Muscle of leg (tissue), 16 donors: ENCODE measurements at places on chromosomes 1 and 21. TPM values are rescaled to one million over a fixed set of nuclear protein-coding genes. Genes with fewer than 3 reads are reported as not detected.

Gene CSMD2
- 0.27 TPM for total RNA-seq

Gene RIPK4
- total RNA-seq, result 0.22 TPM

Gene CCDC27
- not detected for total RNA-seq

Gene TFF2
- not detected for total RNA-seq

DNA sequence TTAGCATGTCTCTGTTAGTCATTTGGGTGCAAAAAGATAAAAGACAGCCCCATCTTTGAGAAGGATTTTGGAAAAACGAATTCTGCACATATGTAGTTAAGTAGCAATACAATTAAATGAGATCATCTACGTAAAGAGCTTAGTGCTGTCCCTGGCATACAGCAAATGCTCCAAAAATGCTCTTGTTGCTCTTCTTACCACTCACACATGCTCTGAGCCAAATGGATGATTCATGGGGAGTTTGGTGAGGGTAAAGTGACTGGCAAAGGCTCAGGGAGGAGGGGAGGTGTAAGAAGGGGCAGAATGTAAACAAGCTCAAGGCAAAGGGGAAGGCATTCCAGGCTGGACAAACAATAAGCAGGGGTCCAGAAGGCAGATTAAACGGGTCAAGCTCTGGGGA is 191.9 kb downstream of the AK5 start:
- DNase-seq, result peak; percentile 8

DNA sequence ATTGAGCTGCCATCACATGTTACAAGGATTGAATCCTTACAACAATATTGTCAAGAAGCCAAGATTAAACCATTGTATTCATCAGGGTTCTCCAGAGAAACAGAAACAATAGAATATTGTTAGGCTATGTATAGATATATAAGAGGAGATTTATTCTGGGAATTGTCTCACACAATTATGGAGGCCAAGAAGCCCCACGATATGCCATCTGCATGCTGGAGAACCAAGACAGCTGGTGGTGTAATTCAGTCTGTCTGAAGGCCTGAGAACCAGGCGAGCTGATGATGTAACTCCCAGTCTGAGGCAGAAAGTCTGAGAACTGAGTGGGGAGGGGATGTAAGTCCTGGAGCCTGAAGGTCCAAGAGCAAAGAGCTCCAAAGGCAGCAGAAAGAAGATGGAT is 14.5 kb upstream of the TTF2 start:
- DNase-seq, result peak; percentile 46

- no peak for DNase-seq
These were observed 2.7 kb downstream of the MIA3 start for GRCh38 chr1:222620566-222620965.
